ENCODE measurements at places on chromosomes 11 and 22. TPM values are rescaled to one million over a fixed set of nuclear protein-coding genes. Genes with fewer than 3 reads are reported as not detected.

DNA sequence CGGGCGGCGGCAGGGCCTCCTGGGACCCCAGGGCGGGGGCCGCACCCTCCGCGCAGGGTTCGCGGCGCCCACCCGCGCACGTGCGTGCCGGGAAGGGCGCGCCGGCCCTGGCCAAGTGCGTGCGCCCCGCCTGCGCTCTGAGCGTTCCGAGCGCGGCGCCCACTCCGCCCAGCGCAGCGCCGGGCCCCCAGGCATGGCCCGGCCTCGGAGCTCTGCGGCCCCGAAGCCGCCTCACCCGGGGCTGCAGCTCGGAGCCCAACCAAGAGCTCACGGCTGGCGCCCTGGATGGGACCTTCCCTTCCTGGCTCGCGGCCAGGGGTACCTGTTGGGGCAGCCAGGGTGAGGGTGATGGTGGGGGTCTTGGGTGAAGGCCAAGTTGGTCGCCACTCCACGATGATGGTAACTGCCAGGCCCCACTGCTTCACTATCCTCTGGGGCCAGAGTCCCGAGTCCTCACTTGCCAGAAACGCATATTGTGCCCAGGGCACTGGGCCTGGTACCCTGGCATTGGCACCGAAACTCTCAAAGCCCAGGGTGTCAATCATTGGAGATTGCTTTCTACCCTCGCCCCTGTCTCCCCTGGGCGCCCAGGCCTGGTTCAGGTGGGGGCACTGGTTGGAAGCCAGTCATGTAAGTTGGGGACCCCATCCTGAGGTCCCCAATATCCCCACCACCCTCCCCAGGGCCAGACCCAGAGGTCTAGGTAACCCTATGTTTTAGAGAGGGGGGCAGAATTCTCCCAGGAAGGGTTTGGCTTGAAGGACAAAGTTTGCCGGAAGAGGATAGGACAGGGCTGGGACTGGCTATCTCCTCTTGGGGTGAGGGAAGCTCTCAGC, 882 bp downstream of the ANO1 start:
- no peak for DNase-seq

- DNase-seq: no peak
Measured at GRCh38 chr11:64100360-64100759, 64.6 kb downstream of the FLRT1 start.

DNA sequence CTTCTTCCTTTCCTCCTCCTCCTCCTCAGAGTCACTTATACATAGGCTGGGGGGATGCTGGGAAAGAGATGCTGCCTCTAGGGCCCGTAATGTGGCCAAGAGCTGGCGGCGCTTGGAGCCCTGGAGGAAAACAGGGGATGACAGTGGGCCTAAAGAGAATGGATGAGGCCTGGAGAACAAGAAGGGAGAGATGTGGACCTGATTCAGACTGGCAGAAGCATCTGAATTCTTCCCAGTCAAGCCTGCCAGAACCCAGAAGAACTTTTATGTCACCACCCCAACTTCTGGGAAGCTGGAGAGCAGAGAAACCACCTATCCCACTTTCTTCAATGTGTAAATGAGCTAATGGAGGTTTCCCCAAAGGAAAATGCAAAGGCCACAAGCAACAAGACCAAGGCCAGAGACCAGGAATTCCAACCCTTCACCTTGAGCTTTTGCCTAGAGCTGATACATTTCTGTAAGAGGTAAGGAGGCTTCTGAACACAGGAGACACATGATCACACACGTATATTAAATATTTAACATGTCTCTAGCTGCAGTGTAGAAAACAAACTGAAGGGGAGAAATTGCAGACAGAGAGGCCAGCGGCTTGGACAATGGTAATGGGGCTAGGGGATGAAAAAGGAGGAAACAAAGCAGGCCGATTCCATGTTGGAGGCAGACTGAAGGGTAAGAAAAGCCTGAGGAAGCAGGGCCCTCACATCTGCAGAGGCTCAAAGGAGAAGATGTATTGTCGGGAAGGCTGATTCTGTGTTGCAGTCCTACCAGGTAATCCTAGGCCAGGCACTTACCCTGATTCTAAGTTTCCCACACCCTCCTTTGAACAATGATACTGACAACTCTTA, 1.1 kb downstream of the RRP8 start:
- no peak for DNase-seq

GRCh38 chr11:111819161-111819828, 52.1 kb downstream of the ALG9 start:
- peak; percentile 83 for DNase-seq

GRCh38 chr11:13016415-13016814, 7.3 kb downstream of the RASSF10 start:
- DNase-seq: no peak

GRCh38 chr11:127950162-127950561, 637.2 kb downstream of the ETS1 start:
- no peak for DNase-seq

DNA sequence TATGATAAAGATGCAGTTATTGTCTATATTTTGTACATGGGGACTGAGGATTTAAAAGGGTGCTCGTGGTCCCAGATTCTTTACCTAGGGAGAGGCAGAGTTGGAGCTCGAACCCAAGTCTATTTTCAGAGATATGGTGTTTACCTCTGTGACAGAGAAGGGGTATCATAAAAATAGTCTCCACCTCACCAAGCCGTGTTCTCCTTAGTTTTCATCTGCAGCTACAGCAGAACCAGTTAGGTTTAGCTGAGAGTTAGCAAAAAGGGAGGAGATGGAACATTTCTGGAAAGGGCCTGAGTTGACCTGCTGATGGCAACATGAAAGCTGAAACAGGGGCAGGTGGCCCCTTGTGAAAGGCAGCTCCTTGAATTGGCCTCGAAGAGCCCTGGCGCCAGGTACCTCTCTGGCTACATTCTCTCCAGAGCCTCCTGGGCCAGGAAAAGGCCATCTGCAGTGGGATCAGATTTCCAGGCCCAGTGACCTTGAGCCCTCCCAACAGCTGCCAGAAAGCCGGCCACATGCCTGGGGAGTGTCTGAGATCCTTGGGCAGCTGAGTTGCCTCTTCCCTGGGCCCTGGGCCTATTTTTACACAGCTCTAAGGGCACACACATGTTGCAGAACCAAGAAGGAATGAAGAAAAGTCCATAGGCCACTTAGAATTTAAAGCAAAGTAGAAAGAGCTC, 136.6 kb downstream of the NAV2 start:
- no peak for DNase-seq

- DNase-seq: no peak
Measured at GRCh38 chr22:44412136-44412731, 85.8 kb downstream of the RTL6 start.

- no peak for DNase-seq
Measured at GRCh38 chr22:30718491-30718890, 23.8 kb downstream of the OSBP2 start.

DNA sequence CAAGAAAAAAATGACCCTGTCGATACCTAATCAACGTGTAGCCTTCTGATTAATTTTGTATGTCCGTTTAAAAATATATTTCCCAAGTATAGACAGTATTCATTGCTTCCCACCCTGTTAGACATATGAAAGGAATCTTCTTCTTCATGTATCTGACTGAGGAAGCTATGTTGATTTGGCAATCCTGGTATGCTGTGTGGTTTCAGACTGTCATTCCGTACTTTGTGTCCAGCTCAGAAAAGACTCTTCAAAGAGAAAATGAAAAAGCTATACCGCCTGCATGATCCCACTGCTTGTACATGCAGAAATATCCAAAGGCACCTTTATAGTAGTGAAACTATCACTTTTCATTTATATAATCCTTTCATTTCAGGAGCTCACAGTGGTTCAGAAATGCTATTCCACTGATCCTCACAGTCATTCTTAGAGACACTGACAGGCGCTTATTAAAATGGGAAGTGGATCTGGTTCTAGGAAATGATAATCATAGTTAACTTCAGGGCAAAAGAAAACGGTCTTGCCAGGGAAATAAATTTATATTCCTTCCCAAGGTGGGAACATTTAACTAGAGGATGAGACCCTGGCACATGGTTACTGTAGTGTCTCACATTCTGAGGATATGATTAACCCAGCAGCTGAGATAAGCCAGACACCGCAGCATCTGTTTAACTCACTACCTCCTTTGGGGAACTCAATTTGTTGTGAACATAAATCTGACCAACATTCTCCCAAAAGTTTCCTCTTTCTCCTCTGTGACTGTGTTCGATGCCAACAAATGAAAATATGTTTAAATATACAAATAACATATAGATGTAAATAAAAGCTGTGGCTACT, 599.2 kb upstream of the LUZP2 start:
- DNase-seq: peak; percentile 88

DNA sequence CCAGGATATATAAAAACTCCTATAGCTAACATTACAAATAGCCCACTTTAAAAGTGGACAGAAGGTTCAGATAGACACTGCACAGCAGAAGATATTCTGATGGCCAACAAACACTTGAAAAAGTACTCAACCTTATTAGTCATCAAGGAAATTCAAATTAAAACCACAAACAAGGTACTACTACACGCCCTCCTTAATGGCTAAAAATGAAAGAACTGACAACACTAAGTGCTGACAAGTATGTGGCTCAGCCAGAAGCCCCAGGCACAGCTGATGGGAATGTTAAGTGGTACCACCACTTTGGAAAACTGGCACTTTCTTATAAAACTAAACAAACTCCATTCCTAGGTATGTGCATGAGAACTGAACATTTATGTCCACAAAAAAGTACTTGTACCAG, 320.1 kb downstream of the TBC1D22A start:
- DNase-seq: no peak

- no peak for DNase-seq
Measured at GRCh38 chr11:46357483-46357936, 10.2 kb downstream of the DGKZ start.

GRCh38 chr11:72602250-72602904, 71.8 kb downstream of the PDE2A start:
- no peak for DNase-seq

- DNase-seq: no peak
Measured at GRCh38 chr11:95703049-95703448, 86.5 kb downstream of the FAM76B start.

DNA sequence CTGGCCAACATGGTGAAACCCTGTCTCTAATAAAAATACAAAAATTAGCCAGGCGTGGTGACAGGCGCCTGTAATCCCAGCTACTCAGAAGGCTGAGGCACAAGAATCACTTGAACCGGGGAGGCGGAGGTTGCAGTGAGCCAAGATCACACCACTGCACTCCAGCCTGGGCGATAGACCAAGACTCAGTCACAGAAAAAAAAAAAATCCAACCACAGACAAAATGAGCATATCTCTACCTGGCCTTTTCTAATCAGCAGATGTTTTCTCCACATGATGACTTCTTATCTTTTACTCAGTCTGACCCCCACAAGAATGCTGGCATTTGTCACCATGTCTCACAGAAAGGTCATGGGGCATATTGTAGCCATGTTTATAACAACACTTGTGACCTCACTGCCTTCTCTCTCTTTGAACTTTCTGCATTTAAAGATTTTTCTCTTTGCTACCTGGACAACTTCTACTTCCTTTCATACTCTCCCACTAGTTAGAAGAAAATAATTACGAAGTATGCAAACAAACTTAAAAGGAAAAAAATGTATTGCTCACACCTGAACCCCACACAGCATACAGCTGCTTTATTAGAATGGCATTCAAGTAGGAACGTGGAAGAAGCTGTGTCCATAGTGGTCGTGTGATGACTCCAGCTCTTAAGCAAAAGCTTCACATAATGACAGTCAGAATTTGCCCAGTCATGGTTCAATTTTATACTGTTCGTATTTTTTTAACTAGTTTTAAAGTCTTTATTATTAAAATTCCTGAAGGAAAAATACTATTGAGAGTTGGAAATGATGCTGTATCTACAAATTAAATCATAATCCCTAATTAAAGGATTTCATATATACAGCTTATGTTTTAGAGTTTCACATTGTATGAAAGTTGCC, 65.4 kb downstream of the ZC3H12C start:
- no peak for DNase-seq

DNA sequence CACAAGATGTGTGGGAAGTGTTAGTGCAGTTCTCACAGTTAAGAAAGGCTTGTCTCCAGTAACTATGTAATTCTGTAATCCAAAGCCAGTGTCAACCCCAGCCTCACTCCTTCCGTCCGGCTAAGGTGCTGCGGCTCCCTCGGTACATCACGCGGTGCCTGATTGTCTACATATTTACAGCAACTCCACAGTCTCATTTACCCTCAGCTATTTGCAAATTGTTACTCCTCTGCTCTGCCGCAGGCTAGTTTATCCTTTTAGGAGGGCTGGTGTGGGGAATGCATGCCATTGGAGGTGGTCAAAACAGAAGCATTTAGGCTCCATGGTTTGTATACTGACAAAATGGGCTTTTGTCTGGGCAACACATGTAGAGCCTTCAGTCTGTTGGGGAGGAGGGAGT, 358.3 kb downstream of the METTL15 start:
- DNase-seq: no peak

DKK3 gene
- 872 TPM for total RNA-seq

NAALADL1 gene
- total RNA-seq: not detected

GSTT2B gene
- 38.9 TPM for total RNA-seq

BIRC2 gene
- 56.8 TPM for total RNA-seq

YAP1 gene
- total RNA-seq: 118 TPM

PEX26 gene
- 38.9 TPM for total RNA-seq

ROBO4 gene
- 0.50 TPM for total RNA-seq

RAB30 gene
- total RNA-seq: 21.0 TPM

VSTM5 gene
- 0.23 TPM for total RNA-seq

Measured in HFFc6 (cell line).